Activated T-helper 1 cell treated with anti-CD3 and anti-CD28 coated beads, Interleukin-2, amount 50 U/mL, for 16 hours (primary cell): ENCODE measurements at places on chromosomes 1 and 21.

DNA sequence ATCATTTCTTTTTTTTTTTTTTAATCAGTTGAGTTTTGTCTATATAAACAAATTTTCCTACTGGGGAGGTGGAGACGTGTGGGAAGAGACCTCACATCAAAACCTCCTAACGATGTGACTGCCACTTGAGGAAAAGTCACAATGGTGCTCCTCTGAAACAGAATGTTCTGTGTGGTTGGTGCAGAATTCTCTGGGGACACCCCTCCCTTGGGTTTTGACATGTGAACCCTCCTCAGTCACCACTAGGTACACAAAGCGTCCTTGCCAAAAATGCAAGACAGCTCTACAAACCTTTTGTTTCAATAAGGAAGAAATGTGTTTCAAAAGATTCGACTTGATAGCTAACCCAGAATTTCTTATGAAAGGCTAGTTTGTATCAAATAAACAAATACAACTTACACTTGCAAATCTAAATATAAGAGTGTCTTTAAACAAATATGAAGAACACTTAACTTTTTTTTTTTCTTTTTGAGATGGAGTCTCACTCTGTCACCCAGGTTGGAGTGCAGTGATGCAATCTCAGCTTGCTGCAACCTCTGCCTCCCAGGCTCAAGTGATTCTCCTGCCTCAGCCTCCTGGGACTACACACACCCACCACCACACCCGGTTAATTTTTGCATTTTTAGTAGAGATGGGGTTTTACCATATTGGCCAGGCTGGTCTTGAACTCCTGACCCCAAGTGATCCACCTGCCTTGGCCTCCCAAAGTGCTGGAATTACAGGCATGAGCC is 9.3 kb downstream of the SLC25A24 start:
- no peak for DNase-seq

GRCh38 chr1:55427606-55428005 is 212.4 kb upstream of the USP24 start:
- DNase-seq: no peak

DNA sequence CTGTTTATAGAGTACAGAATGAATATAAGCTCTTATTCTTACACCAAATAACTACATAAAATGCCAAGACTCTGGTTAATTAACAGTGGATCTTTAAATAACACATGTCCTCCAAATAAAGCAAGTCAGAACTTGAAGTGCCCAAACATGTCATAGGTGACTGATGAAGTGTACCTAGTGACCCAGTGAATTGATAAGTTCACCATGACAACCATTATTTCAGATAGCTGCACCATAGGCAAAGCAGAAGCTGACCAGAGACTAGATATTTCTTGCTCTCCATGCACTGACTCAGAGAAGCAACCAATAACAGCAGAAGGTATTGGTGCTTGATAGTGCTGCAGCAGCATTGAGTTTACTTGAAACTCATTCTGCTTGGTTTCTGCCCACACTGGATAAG is 192.1 kb downstream of the DUSP10 start:
- no peak for DNase-seq

DNA sequence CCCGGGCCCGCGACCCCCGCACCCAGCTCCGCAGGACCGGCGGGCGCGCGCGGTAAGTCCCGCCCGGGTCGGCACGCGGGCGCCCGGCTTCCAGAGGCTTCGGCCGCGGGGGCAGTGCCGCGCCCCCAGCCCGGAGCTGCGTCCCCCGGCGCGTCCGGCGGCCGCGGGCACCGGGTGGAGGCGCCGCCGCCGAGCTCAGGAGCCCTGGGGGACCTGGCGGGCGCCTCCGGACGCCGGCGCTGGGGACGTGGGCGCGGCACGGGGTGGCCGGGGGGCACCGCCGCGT is 227 bp downstream of the NBL1 start:
- no peak for DNase-seq

DNA sequence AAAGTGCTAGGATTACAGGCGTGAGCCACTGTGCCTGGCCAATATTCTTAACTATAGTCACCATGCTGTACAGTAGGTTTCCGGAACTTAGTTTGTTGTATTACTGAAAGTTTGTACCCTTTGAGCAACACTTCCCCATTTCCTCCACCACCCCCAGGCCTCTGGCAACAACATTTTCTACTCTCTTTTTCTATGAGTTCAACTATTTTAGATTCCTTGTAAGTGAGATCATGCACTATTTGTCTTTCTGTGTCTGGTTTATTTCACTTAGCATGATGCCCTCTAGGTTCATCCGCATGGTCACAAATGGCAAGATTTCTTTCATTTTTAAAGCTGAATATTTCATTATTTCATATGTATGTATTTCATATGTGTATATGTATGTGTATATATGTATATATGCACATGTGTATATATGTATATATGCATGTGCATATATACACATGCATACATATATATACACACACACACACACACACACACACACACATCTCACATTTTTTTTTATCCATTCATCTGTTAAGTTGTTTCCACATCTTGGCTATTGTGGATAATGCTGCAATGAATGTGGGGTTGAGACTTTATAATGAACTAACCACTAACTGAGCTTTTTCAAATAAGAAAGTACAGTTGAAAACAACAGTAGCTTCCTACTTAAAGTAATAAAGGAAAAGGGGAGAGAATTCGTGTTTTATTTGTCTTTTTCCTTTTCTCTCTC is 256.8 kb upstream of the C1orf105 start:
- no peak for DNase-seq

GRCh38 chr1:185595835-185596667 is 138.1 kb upstream of the HMCN1 start:
- DNase-seq: peak; percentile 15

DNA sequence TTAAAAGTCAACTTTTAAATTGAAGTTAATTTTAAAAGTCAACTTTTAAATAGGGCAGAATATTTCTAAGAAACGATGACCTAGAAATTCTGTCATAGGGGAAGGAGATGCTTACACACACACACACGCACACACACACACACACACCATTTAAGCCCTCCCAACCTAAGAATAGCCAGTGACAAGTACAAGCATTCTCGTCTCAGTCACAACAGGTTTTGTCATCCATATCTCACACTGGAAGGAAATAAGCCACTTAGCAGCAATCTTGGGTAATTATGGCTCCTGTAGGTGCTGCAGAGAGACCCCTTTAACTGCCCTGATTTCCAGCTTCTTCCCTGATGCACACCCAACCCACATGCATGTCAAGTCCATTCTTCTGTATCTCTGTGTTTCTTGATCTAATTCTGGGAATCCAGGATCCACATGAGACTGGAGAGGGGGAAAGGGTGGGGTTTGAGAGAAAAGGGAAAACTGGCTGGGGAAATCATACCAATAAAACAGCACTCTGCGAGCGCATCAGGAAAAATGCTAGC is 338.1 kb downstream of the PAPPA2 start:
- DNase-seq: no peak

DNA sequence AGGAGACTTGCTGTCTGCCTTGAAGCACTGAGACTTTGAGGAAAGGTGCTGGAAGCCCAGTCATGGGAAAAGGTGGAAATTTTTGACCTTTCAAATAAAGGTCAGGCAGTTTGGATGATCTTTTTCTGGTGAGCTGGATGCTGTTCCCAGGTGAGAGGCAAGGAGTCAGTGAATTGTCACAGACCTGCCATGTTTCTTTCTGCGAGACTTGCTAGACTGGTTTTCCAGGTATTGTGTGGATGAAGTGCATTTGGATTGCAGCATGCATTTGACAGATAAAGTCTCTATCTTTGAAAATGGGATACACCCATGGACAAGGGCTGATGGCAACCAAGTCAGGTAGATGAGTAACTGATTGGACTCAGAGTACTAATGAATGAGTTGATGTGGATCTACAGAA is 65.7 kb upstream of the NHLH2 start:
- DNase-seq: no peak

DNA sequence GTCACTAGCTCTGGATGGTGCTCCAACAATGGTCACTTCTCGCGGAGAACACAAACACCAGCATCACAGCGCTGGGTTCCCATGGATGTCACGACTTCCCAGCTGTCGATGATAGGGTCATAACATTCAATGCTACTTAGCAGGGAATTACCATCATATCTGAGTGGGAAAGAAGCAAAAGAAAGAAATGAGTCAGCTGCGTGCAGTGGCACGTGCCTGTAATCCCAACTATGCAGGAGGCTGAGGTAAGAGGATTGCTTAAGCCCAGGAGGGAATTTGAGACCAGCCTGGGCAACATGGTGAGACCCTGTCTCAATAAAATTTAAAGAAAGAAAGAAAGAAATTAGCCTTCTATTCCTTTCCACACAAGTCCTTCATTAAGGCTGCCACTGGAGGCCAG is 3.6 kb upstream of the RABIF start:
- DNase-seq: no peak

DNA sequence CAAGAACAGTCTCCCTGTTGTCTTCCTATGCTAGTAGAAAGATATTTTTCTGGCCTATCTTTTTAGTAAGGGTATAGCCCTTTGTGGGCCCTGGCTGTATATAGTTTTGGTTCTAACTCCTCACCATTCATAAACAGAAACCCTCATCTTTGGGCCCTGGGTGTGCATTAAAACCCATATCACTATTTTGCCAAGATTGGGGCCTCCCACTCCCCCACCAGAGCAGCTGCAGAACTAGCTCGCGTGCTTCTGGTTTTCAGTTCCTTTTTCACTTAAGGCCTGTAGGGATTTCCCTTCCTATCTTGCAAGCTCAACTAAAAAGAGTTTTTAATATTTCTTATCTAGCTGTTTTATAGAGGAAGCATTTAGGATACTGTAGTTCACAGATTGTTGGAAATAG is 106.4 kb downstream of the RGL1 start:
- DNase-seq: no peak

- no peak for DNase-seq
These were observed 4.9 kb upstream of the ATXN7L2 start for GRCh38 chr1:109478806-109479205.

DNA sequence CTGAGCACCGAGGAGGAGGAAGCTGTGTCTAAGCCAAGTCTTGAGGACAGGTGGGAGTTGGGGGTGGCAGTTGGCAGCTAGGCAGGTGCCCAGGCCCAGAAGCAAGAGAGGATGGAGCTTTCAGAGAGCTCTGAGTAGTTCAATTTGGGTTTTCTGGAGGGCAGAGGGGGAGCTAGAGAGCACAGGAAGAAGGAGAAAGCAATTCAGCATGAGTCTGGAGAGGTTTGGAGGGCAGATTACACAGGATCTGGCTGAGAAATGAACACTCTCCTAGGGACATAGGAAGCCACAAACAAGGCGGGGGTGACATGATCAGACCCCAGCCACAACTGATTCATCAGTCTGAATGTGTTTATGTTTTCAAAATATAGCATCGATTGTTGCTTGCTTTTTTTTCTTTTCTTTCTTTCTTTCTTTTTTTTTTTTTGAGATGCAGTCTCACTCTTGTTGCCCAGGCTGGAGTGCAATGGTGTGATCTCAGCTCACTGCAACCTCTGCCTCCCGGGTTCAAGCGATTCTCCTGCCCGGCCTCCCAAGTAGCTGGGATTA is 23.8 kb downstream of the PTPRF start:
- DNase-seq: no peak

DNA sequence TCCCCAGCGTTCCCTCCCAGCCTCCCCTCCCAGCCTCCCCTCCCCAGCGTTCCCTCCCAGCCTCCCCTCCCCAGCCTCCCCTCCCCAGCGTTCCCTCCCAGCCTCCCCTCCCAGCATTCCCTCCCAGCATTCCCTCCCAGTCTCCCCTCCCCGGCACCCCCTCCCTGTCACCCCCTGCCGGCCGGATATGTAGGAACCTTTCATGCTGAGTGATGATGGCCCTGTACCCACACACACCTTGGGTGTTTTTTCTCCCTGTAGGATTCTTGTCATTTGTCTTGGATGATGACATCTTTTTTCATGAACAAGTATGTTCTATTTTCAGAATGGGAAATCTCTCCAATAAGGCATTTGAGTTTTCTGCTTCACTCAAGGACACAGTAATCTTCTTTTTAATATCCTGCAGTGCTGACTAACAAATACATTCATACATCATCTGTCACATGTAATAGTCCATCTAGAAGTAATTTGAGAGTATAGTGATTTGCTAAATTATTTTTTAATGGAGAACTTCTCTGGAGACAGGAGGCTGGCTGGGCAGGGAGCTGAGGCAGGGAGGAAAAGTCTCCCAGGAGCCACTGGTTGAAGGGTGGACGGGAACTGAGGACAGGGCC is 19.5 kb downstream of the FTCD start:
- DNase-seq: no peak

GRCh38 chr21:46527801-46528200 is 69.1 kb downstream of the DIP2A start:
- no peak for DNase-seq

GRCh38 chr1:12284486-12284885 is 54.7 kb downstream of the VPS13D start:
- DNase-seq: no peak

DNA sequence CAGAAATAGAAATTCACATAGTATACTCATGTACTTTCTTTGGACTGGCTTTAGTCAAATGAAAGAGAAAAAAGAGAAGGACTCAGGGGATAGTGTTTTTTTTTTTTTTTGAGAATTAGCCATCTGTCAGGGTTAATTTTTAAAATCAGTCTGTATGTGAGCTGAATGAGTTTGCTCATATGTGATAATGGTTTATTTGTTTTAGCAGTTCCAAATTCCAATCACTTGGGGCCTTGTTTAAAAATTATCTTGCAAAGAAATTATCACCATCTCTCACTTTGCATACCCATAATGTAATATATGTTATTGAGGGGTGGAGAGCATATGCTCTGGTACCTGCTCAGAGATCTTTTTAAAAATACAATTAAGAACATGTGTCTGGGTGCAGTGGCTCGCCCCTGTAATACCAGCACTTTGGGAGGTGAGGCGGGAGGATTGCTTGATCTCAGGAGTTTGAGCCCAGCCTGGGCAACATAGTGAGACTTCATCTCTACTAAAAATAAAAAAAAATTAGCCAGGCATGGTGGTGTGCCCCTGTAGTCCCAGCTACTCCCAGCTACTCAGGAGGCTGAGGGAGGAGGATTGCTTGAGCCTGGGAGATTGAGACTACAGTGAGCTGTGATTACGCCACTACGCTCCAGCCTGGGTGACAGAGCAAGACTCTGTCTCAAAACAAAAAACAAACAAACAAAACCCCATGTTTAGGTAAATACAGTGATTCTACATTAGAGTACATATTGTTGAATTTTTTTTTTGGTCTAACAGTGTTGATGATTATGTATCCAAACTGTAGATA is 19.7 kb downstream of the GNAI3 start:
- no peak for DNase-seq

GRCh38 chr1:24735156-24735508 is 10.1 kb upstream of the CLIC4 start:
- DNase-seq: no peak

DNA sequence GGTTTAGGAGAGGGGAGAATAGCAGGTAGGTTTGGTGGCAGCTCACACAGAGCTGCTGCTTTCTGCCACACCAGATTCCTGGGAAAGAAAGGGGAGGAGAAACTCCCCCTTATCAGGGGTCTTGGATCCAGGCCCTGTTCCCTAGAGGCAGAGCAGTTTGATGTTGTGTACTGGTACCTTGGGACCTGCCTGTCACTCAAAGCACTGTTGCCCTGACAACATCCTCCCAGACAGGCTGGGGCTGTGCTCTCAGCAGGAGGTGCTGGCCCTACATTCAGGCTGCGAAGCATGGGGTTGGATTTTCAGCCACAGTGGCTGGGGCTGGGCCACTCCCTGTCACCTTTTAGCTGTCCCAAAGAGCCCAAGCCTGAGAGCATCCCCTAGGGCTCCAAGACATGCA is 188.0 kb downstream of the GRIK3 start:
- DNase-seq: no peak
